ENCODE measurements at places on chromosomes 13 and 19. TPM values are rescaled to one million over a fixed set of nuclear protein-coding genes. Genes with fewer than 3 reads are reported as not detected.

DNA sequence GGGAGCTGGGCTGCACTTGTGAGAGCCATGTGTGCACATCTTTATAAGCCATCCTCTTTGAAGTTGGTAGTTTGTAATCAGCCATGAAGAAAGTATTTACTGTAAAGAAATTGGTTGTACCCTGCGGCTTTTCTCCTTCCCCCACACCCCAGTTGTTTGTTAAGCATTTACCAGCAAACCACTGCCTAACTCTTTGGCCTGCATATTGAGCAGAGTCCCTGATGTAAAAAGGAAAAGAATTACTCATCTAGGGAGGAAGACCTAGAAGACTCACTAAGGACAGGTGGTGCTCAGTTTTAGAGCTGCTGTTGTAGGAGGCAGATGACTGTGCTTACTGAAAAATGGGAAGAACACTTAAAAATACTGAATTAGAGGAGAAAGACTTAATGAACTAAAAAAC, 245.3 kb downstream of the PCCA start:
- DNase-seq = no peak

DNA sequence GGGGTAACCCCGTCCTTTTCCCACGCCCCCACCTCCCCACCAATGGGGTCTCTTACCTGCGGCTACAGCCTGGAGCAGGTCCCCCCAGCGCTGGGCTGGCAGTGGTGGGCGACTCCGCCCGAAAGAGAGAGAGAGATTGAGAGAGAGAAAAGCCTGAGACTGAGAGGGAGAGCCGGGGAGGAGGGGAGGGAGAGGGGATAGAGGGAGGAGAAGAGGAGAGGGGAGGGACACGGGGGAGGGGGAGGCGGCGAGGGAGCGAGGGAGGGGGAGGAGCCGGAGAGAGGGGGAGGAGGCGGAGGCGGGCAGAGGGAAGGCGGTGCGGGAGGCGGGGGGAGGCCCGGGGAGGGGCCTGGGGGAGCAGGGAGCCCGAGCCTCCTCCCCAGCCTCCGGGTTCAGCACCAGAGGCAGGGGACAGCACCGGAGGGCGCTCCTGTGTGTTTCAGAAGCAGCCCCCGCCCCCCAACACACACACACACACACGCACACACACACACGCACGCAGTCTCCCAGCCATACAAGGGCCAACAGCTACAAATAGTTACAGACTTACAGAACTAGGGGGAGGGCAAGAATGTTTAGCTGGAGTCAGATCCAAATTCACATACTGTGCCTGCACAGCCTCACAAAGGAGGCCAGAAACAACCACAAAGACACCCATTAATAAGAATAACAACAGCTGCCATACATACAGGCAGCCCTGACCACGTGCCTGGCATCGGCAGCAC, at the start of gene SLC8A2:
SLC8A2 (minus strand) TSS at position 161 of the 725 bp plus-strand sequence. CDS start 5,490 bp downstream, outside the sequence.
- peak; percentile 49 for DNase-seq

DNA sequence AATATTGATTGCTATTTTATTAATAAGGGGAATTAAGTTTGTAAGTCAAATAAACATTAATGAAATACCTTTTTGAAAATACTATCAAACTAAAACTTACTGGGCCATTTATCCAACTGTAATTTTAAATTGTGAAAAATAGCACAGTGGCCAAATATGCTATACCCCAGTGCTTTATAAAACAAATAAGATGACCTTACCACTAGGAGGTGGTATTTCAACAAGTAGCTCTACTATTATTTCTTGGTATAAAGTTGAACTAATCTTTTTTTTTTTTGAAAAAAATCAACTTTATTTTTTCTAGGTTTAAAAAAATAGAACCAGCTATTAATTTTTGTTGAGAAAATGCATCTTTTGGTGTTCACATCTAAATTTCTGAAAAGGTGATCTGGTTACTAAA, 14.7 kb downstream of the LACC1 start:
- peak; percentile 12 for DNase-seq

GRCh38 chr13:113663934-113664333, 3.1 kb upstream of the GRK1 start:
- no peak for DNase-seq

- DNase-seq = no peak
These were observed 1.1 kb upstream of the ACP5 start for GRCh38 chr19:11578258-11579142.

DNA sequence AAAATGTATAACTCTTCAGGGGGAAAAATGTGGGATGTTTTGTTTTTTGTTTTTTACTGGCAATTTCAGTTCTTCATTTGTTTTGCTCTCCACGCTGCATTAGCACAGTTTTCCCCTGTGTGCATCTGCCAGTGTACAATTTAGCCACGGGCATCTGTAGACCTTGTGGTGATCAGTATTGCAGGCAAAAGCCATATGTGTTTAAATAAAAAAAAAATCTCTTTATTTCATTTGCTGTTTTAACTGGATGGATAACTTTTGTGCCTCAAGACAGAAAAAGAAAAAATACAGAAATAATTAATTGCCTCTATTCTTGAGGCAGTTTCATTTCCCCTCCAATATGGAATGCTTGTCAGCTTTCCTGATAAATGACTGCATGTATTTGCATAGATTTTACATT, 7.9 kb upstream of the MAB21L1 start:
- no peak for DNase-seq

GRCh38 chr13:113040031-113040430, 65.6 kb upstream of the F7 start:
- no peak for DNase-seq

DNA sequence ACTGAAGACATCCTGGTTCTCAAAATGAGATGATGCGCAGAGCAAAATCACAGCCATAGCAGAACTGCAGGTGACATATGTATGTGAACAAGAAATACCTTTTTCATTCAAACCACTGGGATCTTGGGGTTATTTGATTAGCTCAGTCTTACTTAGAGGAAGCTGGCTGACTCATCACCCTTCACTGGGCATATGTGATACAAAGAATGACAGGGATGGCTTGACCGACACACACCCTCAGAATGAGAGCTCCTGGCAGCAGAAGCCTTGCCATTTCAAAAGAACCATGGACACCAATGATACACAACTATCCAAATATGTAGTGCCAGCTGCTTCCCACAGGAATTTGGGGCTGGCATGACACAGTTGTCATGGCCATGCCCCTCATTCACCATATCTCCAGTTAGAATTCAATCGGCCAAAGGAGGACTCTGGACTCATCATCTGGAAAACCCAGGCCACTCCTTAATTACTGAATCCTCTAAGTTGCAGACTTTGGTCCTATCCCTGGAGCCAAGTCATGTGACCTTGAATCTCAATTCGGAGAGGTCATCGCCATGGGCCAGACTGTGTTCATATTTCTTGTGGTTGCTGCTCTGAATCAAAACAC, 115.8 kb downstream of the KATNAL1 start:
- DNase-seq = peak; percentile 47

DNA sequence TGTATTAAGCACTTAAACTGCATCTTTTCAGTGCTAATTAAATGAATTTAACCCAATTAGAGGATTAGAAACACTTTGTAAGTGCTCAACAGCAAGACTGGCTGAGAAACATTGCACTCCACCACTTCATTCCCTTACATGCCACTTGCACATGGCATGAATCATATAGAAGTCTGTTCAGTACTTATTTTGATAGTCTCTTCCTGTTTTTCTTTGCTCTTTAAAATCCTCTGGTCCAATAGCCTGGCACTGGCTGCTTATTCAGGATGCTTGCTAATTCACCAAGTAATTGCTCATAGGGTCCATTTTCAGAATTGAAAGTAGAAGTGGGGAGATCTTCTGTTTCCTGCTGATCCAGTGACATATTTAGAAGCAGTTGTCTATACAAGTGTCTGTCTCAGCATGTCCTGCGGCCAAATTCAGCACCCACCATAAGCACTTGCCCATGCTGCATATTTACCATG, 900.1 kb downstream of the PCDH9 start:
- no peak for DNase-seq

DNA sequence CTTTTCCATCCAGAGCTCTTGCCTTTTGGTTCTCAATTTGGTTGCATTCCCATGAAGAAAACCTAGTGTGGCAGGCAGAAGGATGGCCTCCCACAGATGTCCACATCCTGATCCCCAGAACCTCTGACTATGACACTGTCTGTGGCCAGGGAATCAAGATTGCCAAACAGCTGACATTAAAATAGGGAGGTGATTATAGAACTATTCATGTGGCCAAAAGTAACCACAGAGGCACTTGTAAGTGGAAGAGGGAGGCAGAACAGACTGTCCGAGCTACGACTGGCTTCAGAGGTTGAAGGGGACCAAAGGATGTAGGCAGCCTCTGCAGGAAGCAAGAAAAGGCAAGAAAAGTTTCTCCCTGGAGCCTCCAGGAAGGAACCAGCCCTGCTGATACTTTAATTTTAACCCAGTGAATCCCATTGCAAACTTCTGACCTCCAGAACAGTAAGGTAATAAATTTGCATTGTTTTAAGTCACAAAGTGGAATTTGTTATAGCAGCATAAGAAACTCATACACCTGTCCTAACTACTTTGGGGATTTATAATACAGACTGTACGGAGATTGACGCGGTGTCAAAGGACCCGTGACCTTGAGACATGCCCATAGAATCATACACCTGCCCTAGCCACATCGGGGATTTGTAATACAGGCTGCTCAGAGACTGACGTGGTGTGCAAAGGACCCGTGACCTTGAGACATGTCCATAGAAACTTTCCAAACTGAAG, 106.5 kb downstream of the ATP11A start:
- no peak for DNase-seq

Gene DMKN
- 144 TPM for total RNA-seq

Measured in PC-3 (cell line).